Stimulated activated CD8-positive, alpha-beta memory T cell treated with anti-CD3 and anti-CD28 coated beads, Interleukin-4, amount 100 ng/mL, for 1 hour (primary cell): ENCODE measurements at places on chromosomes 5 and 9.

- no peak for DNase-seq
These were observed 129.3 kb downstream of the GCNT1 start for GRCh38 chr9:76588316-76588715.

GRCh38 chr9:27423915-27424710 lies 100.0 kb upstream of the IFNK start:
- DNase-seq = no peak

DNA sequence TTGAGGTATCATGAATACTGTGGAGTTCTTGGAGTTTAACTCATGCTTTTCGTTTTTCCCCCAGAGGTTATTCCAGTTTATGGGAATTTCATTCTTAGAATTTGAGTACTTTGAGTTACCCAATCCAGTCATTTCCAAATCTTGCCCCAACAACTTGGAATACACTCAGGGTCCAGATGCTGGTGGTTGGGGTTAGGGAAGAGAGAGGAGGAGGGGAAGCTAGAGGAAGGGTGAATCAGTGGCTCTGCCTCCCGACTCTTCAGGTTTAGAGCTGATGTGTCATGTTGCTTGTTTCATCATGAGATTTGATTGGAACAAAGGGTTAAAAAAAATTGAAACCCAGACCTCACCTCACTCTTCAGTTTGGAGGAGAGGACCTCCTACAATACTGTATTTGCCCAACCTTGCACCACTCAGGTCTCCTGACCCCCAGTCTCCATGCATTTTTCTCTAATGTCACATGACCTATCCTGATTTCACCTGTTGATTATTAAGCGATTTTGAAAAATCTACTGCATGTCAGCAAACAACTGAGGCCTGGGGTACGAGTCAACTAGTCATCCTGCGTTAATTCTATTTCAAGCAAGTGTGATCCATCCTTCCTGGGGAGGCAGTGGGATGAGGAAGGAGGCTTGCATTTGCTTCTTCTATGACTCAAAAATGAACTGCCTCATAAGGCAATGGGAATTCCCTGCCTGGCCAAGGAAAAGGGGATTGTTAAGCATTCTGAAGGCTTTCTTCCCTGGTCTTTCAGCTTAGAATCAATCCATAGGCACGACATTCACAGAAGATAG lies 6.2 kb upstream of the SLC1A3 start:
- DNase-seq = no peak

DNA sequence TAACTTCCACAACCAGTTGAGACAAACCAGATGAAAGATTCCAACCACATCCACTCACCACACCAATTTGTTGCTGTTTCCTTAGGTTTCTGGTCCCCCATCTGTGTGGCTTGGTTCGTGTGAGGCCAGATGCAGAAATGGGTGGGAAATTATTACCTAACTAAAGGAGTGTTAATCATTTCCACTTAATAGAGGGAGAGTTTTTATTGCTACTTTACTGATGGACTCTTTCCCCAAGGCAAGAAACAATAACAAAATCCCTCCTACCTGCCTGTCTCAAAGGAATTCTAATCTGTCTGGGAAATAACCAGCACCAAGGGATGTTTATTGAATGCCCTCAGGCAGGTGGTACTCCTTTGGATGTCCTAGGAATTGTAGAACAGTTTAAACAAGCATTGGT lies 76.3 kb downstream of the TMEM167A start:
- no peak for DNase-seq

DNA sequence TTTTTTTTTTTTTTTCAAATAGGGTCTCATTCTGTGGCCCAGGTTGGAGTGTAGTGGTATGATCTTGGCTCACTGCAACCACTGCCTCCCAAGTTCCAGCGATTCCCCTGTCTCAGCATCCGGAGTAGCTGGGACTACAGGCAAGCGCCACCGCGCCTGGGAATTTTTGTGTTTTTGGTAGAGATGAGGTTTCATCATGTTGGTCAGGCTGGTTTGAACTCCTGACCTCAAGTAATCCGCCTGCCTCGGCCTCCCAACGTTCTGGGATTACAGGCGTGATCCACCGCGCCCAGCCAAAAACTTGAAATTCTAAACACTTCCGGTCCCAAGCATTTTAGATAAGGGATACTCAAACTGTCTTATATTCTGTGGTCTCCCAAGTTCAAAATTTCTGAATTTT lies 718.9 kb upstream of the MEF2C start:
- no peak for DNase-seq

DNA sequence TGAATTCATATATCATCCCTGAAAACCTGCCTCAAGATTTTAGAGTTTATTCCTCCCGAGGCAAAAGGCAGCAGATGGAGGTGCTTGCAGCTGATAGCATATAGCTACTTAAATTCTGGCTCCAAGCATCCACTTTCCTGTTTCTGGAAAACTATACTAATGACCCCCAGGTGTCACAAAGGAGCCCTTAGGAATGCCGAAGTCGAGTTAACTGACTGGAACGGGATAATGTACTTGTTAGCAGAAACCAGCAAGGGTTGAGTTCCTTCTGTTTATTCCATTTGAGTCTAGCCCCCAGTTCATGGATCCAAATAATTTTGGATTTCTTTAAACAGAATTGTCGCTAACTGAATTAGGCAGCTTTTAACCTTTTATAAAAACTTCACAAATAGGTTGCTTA lies 44.5 kb downstream of the PTTG1 start:
- no peak for DNase-seq

- DNase-seq = no peak
These were observed 6.6 kb downstream of the PCDH12 start for GRCh38 chr5:141951332-141951781.

GRCh38 chr5:125928663-125929062 lies 494.5 kb upstream of the GRAMD2B start:
- DNase-seq = no peak

GRCh38 chr5:141816598-141817399 lies 61.4 kb downstream of the PCDH1 start:
- no peak for DNase-seq

- no peak for DNase-seq
These were observed 433.5 kb upstream of the POU5F2 start for GRCh38 chr5:94174748-94175411.

DNA sequence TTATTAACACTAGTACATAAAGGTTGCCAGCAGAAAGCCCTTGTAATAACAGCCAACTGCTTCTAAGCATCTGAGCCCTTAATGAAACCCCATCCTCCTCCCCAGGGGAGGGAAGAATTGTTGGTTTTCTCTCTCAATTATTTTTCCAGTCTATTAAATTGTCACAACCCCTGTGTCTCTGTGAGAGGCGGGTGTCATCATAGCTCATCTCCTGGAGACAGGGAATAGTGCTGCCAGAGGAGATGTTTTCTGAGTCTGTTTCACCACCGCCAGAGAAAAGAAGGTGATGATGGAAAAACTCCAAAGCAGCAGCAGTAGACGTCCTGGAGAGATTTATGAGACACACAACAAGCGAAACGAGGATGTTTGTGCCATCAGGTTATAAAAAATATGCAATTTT lies 271.1 kb upstream of the NMUR2 start:
- no peak for DNase-seq

DNA sequence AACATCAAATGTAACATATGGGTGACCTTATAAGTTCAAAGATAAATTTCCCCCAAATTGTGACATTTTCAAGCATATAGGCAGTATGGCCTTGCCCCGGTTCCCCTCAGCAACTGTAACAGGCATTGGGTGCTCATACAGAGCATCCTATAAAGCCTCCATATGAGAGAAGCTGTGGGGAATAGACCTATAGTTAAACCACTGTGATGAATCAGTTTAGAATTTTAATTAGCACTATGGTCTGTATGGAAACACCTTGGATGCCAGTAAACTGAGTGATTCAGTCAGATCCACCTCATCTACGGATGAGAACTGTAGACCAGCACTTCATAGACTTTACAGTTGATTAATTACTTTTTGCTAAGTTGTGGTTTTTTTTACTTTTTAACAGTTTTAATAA lies 79.4 kb downstream of the ERCC6L2 start:
- no peak for DNase-seq

DNA sequence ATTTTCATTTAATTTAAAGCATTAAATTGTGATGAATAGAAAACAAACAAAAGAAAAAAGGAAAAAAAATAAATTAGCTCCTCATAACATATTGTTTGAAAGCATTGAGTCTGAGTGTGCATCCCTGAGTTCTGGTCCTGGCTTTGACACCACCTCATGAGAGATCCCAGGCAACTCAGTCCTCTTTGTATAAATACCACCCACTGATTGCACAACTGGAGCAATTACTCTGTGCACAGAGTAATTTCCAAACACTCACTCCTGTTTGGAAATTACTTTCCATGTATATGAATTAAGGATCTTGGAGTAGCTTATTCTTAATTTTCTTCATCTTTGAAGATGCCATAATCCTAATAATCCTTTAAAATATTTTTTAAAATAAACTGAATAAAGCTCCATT lies 59.4 kb upstream of the C5orf46 start:
- no peak for DNase-seq

- DNase-seq = no peak
These were observed 38.5 kb downstream of the FBXL7 start for GRCh38 chr5:15538516-15538915.

DNA sequence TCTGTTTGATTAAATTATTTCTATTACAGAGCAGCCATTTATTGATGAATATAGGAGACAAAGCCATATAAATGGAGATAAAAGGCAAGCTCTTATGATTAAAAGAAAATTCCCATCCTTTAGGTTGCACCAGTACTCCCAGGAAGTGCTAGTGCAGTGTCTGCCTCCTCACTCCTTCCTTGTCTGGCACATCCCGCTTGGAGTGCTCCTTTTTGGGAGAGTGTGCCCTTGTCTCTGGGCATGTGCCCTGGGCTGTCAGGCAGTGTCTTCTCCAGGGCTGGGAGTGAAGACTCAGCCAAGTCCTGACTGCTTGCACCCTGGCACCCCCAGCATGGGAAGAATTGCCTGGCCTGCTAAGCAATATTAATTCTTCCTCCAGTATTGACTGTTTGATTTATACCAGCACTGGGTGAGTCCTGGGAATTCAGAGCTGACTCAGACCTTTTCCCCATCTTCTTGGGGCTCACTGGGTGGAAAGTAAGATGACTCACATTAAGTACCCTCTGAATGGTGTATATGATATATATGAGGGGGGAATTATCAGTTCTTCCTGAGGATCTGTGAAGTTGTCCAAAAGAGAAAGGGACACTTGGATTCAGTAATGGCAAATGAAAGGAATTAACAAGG lies 62.1 kb downstream of the ZSWIM6 start:
- DNase-seq = no peak

GRCh38 chr9:70641631-70642030 lies 227.2 kb upstream of the KLF9 start:
- DNase-seq = no peak

DNA sequence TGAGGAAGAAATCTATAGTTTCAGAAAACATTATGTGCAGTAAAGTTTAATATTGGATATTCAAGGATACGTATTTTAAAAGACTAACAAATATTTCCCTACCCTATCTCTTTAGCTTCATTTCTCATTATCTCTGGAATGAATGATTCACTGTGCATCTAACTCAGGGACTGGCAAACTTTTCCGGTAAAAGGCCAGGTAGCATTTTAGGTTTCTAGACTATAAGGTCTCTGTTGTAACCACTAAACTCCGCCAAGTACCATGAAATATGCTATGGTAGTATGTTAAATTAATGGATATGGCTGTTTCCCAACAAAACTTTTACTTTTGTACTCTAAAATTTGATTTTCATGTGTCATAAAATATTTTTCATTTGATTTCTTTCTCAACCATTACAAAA lies 13.2 kb downstream of the FEM1C start:
- DNase-seq = no peak

DNA sequence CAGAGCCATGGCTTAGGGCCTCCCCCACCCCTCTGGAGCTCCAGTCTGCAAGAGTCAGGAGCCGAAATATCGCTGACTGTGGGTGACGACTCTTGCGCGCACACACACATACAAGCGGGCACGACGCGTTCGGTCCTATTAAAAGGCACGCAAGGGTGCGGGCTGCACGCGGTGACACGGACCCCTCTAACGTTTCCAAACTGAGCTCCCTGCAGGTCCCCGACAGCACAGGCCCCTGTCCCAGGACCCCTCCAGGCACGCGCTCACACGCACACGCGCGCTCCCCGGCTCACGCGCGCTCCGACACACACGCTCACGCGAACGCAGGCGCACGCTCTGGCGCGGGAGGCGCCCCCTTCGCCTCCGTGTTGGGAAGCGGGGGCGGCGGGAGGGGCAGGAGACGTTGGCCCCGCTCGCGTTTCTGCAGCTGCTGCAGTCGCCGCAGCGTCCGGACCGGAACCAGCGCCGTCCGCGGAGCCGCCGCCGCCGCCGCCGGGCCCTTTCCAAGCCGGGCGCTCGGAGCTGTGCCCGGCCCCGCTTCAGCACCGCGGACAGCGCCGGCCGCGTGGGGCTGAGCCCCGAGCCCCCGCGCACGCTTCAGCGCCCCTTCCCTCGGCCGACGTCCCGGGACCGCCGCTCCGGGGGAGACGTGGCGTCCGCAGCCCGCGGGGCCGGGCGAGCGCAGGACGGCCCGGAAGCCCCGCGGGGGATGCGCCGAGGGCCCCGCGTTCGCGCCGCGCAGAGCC lies at the start of gene GRIN1:
GRIN1 (plus strand) TSS at position 433 of the 746 bp plus-strand sequence. CDS start 333 bp downstream, outside the sequence.
- DNase-seq = no peak

DNA sequence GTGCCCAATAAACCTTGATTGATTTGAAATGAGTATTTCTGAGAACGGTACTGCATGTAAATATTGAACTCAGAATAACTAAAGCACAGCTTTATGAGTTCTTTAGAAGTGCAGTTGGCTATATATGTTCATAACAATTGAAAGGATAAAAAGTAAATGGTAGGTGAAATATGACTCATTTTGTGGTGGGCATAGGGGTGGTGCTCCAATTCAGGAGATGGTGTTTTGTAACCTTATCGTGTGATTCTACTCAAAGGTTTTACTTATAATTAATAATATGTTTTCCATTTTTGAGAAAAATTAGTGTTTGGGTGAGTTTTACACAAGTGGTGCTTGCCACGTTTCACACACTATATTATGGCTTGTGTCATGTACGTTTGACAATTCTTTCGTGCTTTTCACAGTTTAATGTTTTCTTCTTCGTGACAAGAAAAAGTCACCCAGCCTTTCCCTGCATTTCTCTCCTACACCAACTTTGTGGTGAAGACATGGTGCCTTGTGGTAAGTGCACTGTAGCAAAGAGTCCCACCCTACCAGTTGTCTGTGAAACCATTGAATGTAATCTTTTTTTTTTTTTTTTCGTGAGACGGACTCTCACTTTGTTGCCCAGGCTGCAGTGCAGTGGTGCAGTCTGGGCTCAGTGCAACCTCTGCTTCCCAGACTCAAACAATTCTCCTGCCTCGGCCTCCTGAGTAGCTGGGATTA lies 492.5 kb upstream of the SGCD start:
- no peak for DNase-seq

DNA sequence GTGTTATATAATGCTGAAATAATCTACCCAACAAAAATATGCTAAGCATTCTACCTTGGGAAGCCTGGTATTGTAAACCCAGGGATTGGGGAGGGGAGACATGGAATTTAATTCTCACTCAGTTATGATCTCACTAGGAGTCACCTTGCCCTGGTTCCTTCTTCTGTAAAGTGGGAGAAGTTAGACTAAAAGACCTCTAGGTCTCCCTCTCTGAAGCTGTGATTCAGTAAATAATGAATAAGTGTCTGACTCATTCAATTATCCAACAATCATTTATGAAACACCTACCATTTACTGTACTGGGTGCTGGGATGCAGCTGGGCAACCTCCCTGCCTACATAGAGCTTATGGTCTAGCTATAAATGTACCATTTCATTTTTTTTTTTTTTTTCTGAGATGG lies 20.2 kb upstream of the SPARC start:
- DNase-seq = no peak
